Activated T-cell treated with anti-CD3 and anti-CD28 coated beads for 1 hour (primary cell): ENCODE measurements at places on chromosomes 5 and 9.
A peak's percentile ranks its signal among the peaks of the same experiment; 100 is the strongest.

- no peak for DNase-seq
Observed at GRCh38 chr5:159620853-159621540, 290.7 kb upstream of the IL12B start.

GRCh38 chr9:104858271-104858670 lies 69.7 kb downstream of the ABCA1 start:
- DNase-seq = no peak

DNA sequence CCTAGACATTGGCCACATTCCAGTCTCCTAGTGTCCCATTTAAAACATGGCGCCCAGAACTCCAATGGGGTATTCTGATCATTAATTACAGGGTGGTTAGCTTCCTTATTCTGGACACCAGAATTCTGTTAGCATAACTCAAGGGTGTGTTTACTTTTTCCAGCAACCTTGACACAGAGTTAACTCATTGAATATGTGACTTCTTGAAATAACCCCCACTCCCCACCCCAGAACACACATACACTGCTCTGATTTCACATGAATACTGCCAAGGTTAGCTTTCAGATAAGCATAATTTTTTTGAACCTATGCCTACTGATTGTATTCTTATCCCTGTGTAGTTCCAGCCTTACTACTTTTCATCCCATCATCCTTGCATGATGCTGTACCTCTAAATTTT lies 151.1 kb downstream of the SMARCA2 start:
- DNase-seq = no peak

GRCh38 chr5:109167586-109167985 lies 242.2 kb downstream of the PJA2 start:
- DNase-seq = no peak

DNA sequence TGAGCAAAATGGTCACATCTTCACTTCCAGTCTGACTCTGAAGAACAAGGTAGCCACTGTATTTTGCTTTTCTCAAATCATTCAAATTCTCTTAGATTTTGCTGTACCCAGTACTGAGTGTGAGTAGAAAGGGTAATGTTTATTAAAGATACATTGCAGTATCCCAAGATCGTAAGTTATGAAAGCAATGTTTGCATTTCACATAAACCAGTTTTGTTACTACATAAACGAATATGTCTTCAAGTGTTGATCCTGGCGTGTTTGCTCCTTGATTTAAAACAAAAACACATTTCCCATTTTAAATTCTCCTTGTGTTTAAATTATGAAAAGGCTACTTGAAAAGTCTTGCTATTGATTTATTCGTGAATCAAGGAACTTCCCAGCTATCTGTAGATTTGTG lies 22.0 kb downstream of the SNX30 start:
- no peak for DNase-seq

GRCh38 chr5:160119905-160120266 lies 636 bp upstream of the PWWP2A start:
- DNase-seq = no peak

- DNase-seq = peak; percentile 11
Observed at GRCh38 chr9:114504341-114505186, 709 bp downstream of the WHRN start.

DNA sequence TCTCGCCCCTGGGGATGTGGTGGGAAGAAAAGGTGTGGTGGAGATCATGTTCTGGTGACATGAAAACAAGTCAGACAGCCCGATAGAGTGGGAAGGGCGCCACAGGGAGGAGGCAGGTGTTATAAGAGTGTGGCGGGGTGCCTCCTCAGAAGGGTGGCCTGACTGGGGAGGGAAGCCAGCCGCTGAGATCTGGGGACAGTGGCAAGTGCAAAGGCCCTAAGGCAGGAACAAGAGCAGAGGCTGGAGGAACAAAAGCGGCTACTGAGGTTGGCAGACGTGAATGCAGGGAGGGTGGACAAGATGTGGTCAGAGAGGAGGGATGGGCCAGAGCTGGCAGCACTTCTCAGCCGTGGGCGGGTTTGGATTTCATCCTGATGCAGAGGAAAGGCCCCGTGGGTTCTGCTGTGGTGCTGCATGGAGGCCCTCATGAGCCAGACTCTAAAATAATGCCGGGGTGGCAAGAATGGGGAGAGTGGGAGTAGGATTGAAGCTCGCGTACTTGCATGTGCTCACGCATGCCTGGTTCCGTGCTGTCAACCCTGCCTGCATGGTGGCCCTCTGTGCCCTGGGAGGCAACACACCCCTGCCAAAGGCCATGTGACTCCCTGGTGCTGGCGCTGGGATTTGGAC lies 89.2 kb downstream of the MVB12B start:
- DNase-seq = no peak

- DNase-seq = no peak
Observed at GRCh38 chr5:83509540-83509939, 38.0 kb downstream of the VCAN start.

DNA sequence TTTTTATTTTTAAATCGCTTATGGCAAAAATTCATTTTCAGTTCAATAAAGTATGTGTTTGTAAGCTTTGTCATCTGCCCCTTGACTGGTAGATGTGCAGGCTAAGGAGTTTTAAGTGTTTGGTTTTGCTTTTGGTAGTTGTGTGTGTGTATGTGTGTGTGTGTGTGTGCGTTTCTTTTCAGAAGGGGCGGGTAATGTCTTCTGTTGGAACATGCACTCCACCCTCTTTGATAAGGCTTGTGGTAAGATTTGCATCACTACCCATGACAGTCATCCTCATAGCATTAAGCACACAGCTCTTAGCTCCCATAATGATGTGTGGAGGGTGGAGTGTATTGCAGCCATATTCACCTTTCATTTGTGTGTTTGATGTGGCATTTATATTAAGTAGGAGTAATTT lies 92.1 kb upstream of the FSD1L start:
- no peak for DNase-seq

GRCh38 chr5:111976705-111977435 lies 219.9 kb upstream of the NREP start:
- no peak for DNase-seq

DNA sequence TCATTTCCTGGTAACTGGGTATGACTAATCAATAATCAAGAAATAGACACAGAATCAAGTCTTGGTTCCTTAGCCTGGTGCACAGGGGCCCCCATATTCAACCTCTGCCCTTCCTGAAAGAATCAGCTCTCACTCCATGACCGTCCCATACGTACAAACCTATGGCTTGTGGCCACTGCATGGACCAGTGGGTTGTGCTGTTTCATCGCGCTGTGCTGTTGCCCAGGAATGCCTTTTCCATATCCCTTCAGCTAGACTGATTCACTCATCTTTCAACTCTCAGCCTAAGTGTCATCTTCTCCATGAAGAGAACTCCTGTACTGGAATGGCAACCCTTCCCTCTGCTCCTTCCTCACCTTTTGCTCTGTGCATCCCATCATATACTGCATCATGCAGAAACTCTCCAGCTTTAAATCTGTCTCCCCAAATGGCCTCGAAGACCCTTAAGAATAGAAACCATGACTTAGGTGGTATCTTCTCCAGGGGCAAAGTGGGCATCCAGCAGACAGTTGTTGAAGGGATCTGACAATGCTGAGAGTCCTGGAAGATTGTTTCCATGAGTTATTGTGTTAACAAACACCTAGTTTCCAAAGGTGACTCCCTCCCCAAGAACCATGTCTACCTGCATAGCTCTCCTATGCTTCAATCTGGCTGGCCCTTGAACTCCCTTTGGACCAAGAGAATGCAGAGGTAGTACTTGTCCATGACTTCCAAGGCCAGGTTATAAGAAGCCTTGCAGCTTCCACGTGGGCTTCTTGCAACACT lies 180.8 kb downstream of the ACTL7B start:
- DNase-seq = no peak

- no peak for DNase-seq
Observed at GRCh38 chr5:17258431-17258830, 41.0 kb downstream of the BASP1 start.

- no peak for DNase-seq
Observed at GRCh38 chr9:18297056-18297841, 176.7 kb upstream of the ADAMTSL1 start.

GRCh38 chr9:126219648-126220063 lies 107.0 kb upstream of the MVB12B start:
- DNase-seq = no peak

GRCh38 chr9:31597977-31598376 lies 786.5 kb upstream of the ACO1 start:
- no peak for DNase-seq

DNA sequence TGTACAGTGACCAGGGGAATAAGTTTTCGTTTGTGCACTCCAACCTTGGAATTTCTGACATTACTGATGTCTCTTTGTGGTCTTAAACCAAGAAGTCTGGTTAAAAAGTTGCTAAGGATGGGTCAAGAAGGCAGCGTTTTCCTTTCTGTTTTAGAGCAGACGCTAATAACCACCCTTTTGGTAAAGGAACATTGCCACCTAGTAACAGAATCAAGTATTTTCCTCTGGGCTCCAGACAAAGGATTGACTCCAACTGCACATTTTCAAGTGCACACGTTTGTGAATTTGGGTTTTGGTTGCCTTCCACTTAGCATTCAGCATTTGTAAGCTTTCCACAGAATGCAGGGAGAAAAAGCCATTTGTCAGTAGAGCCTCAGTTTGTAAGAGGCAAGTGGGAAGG lies 22.2 kb upstream of the CEP78 start:
- DNase-seq = no peak

GRCh38 chr9:37852222-37852621 lies 51.6 kb downstream of the DCAF10 start:
- no peak for DNase-seq

DNA sequence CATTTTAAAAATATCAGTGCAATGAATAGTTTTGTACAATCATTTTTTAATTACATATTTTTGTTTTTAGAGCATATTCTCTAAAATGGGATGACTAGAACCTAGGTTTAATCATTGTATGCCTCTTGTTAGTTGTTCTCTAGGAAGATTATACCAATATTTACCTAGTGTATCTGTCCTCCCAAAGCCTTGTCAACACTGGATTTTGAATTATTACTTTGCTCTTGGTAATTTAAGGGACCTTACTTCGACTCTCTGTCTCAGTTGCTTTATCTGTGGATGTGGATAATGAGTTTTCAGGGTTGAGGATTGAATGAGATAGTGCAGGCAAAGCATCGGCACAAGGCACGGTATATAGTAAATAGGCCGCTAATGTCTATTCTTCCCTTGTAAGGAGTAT lies 10.9 kb upstream of the PIP5K1B start:
- DNase-seq = no peak

DNA sequence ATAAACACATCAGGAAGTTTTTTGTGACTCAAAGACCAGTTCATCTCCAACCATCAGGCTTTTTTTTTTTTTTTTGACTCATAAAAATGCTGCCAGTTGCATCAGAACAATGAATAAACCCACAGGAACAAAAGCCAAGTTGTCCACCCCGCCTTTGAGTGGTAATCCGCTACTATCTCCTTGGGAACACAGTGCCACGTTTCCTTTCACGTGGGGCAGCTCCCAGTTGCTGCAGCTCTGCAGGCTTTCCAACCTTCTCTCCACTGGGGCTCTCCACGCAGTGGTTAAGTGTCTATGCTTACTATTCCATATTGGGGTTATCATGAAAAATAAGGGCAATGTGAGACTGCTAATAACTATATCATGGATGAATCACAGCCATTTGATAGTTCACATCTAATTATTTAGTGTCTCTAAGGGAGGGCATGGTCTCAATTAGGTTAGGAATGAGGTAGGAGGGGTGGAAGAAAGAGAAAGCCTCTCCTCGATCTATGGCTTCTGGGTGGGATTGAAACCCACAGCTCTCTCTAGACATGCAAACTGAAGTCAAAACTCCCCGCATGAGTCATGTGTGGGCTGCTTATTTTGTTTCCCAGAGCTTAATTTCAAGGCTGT lies 55.8 kb upstream of the ACTBL2 start:
- no peak for DNase-seq

- DNase-seq = no peak
Observed at GRCh38 chr5:101253096-101253495, 350.0 kb upstream of the ST8SIA4 start.

DNA sequence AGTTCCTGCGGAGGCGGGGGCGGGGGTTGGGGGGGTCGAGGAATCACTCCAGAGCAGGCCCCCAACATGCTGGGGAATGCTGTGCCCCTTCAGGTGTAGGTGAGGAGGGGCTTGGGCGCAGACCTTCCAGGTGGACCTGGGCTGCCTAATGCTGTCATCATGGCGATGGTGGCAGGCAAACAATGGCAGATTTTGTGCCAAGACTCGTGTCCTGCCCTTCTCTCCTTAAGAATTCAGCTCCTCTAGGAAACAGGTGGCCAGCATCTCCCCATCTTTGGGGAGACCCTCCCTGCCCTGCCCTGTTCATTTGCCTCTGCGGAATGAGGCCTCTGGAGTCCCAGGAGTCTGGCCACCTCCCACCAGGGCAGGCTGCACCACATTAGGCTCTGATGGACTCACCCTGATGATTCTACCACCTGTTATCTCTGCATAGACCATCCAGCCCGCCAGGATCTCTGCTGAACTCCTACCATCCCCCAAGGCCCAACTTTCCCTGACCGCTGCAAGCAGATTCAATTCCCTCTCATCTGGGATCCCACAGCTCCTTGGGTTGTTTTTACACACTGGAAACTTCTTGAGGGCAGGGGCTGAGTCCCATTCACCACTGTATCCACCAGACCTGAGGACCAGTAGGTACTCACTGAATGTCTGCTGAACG lies 10.9 kb upstream of the SLC25A51 start:
- no peak for DNase-seq

GRCh38 chr9:7906783-7907550 lies 107.4 kb upstream of the DMAC1 start:
- DNase-seq = no peak

DNA sequence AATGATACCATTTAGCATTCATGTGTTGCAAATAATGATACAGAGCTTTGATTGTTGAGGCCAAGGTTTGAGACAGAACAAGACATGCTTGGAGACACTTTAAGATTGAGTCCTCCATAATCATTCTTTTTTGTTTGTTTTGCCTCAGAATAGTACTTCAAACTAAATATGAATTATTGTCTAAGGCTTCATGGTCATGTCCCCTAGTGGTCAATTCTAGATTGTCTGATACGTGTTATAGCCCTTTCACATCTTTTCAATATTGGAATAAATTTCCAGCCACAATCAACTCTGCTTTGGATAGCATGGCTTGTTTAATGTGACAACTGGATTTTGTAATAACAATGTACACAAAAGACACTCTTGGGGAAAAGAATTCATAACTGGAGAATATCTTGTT lies 64.2 kb downstream of the PRLR start:
- DNase-seq = no peak

- DNase-seq = no peak
Observed at GRCh38 chr9:4832786-4833579, 40.2 kb downstream of the RCL1 start.

DNA sequence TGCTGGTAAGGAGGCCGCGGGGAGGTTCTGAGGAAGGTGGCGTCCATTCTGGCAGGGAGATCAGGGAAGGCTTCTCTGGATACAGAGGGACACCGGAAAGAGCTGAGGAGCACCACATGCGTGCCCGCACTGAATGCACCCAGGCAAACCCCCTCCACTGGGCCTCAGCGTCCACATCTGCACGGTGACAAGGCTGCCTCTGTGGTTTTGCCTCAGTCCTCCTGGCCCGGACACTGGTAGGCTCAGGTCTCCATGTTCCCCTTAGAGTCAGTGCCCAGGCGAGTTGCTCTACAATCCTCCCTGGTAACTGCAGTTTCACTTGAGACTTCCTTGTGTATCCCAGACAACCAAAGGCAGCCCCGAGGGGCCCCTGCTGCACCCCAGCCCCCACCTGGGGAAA lies 173.3 kb downstream of the MELK start:
- DNase-seq = no peak
